ENCODE measurements at places on chromosomes 11 and 22.

GRCh38 chr11:64094463-64095260 is 58.9 kb downstream of the FLRT1 start:
- DNase-seq, result no peak

GRCh38 chr22:27815826-27816530 is 14.4 kb upstream of the MN1 start:
- DNase-seq, result no peak

GRCh38 chr11:134412203-134413042 is at the start of gene B3GAT1:
Gene B3GAT1, minus strand, starts transcription at chr11:134412242. Its CDS starts 24,583 bp downstream, at chr11:134387659.
- DNase-seq, result peak; percentile 26

- DNase-seq, result no peak
Observed at GRCh38 chr22:49413551-49413950, 414.1 kb downstream of the BRD1 start.

DNA sequence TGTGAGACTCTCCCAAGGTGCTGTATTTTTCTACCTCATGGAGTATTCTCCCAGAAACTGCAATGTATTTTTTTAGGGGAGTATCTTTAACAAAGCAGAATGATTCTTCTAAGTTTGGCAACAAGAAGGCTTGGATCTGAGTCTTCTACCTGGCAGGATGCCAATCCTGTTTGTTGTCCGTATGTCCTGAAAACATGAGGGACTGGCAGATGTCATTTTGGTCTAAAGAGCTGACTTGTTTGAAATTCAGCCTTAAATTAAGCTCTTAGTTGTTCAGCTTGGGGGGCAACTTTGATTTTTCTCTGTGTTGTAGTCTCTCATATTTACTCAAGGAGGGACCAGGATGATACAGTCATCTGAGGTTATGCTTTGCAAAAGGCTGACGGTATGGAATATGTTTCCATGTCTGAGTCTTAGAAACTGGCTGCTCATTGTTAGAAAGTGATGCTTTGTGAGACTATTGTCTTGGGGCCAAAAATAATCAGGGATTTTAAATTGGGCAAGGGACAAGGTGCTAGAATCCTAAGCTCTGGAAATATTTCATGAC is 9.3 kb downstream of the MRPL16 start:
- DNase-seq, result no peak

DNA sequence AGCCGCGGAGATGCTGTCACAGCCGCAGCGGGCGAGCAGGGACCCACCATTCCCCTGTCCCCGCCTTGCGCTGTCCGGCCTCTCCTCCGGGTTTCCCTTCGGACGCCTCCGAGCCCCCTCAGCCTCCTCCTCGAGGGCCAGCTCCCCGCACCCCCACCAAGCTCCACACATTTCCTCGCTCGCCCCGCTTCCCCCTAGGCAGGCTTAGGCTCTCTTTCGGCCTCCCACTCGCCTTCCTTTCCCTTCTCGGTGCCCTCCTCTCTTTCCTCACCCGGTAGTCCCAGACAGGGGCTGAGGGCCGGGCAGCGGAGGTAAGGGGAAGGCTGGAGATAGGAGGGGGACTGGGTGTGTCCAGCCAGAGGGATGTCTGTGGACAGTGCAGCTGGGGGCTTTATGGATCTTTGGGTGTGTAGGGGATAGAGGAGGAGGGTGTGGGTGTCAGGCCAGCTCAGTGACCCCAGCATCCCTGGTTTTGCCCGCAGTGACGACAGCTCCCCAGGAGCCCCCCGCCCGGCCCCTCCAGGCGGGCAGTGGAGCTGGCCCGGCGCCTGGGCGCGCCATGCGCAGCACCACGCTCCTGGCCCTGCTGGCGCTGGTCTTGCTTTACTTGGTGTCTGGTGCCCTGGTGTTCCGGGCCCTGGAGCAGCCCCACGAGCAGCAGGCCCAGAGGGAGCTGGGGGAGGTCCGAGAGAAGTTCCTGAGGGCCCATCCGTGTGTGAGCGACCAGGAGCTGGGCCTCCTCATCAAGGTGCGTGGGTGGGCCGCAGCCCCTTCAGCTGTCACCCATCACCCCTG is 1.6 kb downstream of the KCNK4 start:
- no peak for DNase-seq

DNA sequence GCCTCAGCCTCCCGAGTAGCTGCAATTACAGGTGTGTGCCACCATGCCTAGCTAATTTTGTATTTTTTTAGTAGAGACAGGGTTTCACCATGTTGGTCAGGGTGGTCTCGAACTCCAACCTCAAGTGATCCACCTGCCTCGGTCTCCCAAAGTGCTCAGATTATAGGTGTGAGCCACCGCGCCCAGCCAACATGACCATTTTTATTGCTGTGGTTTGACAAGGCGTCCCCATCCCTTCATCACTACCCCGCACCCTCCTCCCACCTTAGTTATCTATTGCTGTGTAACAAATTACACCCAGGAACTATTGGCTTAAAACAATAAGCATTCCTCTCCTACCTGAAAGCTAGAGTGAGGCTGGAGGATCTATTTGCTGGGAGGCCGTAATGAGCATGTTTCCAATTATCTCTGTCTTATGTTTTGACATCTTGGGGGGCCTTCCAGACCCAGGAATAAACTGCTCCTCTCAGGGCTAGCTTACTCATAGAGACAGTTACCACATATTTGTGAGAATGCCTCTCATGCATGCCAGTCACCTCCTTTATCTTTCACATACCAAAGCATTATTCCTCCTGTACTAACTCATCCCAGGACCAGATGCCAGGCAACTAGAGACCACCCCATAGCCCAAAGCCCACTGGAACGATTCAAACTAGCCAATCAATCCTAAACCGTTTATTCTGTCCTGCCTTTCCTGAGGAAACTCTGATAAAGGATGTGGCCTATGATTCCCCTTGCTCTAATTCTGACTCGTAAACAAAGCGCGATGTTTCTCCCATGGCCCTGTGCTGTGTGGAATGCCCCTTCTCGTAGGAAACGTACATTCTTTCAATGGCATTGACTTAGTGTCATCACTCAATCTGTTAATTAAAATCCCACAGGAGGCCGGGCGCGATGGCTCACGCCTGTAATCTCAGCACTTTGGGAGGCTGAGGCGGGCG is 19.4 kb downstream of the SNU13 start:
- no peak for DNase-seq

All from NCI-H1436 (cell line).